ENCODE measurements at places on chromosomes 2 and 18.
A peak's percentile ranks its signal among the peaks of the same experiment; 100 is the strongest.

- DNase-seq, result no peak
These were observed 101.6 kb downstream of the LBH start for GRCh38 chr2:30332791-30333453.

GRCh38 chr2:149799013-149799705 is 211.6 kb upstream of the MMADHC start:
- DNase-seq, result peak; percentile 52

DNA sequence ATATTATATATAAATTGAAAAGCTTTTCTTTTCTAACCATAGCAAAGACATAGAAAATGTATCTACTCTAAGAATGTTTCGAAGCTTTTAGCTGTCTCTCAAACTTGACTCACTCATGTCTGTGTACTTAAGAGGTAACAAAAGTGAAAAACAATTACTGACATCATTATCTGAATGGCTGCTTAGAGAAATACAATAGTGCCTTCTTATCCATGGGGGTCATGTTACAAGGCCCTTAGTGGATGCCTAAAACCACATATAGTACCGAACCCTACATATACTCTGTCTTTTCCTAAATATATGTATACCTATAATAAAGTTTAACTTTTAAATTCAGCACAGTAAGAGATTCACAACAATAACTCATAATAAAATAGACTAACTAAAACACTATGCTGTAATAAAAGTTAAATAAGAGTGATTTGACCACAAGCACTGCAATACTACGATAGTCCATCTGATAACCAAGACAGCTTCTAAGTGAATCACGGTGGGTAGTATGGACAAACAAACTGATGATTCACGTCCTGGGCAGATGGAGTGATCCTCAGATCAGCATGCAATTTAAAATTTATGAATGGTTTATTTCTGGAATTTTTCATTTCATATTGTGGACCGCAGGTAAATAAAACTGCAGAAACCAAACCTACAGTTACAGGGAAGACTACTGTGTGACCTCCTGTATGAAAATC is 246.2 kb downstream of the XIRP2 start:
- peak; percentile 42 for DNase-seq

- no peak for DNase-seq
These were observed 67.7 kb upstream of the DNMT3A start for GRCh38 chr2:25409468-25409867.

GRCh38 chr18:49055754-49056172 is 105.0 kb upstream of the SMAD7 start:
- peak; percentile 83 for DNase-seq

DNA sequence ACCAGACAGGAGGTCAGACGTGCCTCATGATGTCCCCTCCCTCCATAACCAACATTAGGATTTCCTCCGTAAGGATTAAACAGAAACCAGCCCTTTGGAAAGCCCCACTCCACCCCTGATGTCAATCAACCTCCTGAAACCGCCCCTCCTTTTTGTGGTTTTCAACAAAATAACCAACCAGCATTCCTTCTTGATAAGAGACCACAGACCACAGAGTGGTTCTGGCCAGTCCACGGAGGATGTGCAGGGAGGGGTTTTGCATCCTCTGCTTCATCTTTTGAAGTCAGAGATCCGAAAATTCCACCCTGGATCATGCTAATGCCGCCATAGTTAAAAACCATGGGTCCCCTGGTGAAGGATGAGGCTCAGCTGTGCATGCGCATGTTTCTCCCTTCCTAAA is 180.0 kb upstream of the CCDC150 start:
- no peak for DNase-seq

- no peak for DNase-seq
These were observed 111.1 kb downstream of the MYT1L start for GRCh38 chr2:2219984-2220383.

- peak; percentile 52 for DNase-seq
These were observed 37.0 kb upstream of the CTDP1 start for GRCh38 chr18:79642626-79643025.

GRCh38 chr2:143193121-143193520 is 63.9 kb downstream of the ARHGAP15 start:
- DNase-seq, result no peak

GRCh38 chr2:9292426-9292825 is 85.8 kb downstream of the ASAP2 start:
- no peak for DNase-seq

- no peak for DNase-seq
These were observed 14.1 kb upstream of the OTOS start for GRCh38 chr2:240154606-240155005.

DNA sequence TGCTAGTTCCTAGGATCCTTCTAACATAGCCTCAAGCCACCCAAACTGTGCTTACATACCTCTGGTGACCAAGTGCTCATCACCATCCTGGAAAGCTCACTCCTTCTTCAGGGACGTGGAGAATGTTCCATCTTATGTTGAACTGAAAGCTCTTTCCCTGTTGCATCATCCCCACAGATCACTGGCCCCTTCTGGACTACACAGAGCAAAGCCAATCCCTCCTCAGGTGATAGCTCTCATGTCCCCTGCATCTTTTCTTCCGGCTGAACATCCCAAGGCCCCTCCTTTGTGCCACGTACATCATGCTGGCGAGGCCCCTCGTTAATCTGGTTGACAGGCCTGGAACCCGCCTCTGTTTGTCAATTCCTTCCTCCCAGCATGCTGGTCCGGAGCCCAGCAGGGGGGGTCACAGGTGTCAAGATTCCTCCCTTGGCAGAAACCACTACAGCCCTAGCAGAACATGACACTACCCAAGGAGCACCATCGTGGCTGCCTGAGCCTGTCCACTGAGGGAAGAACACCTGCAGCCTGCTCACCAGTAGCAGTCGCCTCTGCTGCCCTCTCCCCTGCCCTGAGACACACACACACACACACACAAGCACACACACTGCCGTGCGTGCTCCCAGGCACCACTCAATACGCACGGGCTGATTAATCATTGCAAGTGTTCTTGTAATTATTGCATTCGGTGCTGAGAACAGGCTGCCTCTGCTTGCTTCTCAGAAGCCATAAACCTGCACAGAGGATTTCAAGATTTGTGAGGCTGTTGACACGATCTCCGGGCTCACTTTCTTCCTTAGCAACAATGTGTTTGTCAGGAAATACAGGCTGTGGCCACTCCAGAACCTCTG is 6.3 kb upstream of the KCNK3 start:
- no peak for DNase-seq

DNA sequence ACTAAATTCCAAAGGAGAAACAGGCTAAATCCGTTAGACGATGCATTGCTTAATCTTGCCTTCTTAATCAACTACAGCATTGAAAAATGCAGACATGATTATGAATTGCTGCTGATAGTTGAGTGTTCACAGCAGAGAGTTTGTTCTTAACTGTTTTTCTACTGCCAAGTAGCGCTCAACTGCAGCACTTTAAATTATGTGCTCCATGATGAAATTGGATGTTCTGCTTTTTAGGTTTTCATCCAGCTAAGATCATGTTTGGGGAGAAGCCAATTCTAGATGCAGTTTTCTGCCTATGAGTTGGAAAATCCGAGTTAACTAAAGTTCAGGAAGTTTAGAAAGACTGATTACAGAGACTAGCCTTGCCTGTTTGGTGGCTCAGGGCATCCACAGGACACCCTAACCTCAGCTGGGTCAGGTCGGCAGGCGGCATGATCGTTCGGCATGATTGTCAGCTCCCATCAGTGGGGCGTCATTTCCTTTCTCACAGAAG is 119.4 kb upstream of the PIEZO2 start:
- peak; percentile 72 for DNase-seq

DNA sequence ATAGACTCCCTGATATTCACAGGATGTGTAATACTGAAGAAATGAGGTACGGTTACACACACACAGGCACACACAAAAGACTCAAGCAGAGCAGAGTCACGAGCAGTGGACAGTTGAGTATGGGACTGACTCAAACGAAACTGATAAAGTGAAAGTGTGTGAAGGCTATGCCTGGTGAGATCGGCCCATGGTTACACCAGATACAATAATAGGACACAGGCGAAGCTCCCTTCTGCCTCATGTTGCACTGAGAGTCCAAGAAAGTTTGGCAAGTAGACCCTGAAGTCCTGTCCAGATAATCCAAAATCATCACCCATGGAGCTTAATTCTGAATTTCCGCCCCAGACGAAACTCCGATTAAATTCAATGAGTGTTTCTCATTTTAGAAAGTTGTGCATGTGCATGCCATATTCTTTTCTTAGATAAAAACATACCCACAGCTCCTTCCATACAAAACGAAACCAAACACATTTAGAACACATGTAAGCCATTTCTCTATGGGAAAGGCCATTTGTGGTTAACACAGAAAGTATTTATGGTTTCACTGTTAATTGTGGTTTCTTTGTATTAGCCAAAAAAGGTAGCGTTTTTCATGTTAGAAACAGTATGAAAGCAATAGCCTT is 567.6 kb downstream of the PLCL1 start:
- DNase-seq, result peak; percentile 67

GRCh38 chr2:68650645-68651044 is 7.3 kb downstream of the PROKR1 start:
- no peak for DNase-seq

DNA sequence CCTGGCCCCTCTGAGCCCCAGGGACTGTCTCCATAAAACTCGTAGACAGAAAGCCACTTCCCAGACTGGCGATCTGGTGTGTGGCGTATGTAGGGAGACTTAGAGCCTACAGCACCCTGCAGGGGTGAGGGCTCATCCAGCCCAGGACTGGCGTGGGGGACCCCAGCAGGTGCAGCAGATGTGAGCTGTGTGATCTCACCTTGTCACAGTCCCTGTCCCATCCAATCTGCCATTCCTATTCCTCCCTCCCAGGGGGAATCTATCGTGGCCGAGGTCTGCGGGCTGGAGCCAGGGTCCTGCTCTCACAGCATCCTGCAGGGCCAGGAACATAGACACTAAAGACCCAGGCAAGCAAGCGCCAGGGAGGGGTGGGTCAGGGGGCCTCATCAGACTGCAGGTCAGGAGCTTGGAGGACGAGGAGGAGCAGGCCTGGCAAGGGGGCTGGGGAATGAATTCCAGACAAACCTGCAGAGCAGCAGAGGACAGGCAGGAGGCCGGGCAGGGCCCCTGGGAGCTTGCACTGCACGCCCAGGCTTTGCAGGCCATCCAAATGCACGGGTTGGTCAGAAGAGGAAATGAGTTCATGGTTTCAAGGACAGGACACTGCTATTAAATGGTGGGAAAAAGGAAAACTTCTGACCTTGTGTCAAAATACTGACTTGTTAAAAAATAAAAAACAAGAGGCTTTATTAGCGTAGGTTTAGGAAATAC is 32.5 kb downstream of the HS6ST1 start:
- DNase-seq, result no peak

GRCh38 chr2:150663143-150663542 is 175.7 kb upstream of the RND3 start:
- DNase-seq, result peak; percentile 97

- no peak for DNase-seq
These were observed 32.6 kb downstream of the BIN1 start for GRCh38 chr2:127074358-127074757.

DNA sequence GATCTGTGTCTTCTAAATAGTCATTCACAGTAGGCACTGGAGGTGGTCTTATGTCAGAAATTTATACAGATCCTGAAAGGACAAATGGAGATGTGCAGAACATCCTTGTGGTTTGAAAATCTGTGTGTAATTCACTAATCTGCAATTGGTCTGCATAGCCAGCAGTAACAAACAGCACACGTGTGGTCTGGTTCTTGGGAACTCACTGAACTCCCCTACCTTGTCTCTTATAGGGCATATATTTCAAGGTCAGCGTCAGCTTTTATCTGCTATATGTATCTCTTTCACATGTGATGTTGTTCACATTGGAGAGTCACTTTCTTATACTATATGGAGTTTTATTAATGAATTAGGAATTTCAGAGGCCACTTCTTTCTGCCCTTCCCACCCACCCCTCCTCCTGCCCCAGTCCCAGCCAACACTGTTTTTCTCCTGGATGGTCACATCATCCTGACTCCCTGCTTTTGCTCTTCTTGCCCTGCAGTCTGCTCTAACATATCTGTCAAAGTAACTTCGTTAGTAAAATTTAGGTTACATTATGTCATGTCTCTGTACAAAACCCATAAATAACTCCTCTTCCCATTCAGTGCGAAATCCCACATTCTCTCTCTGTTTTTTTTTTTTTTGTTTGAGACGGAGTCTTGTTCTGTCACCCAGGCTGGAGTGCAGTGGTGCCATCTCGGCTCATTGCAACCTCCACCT is 35.4 kb upstream of the CABYR start:
- DNase-seq, result no peak

GRCh38 chr2:142989273-142990204 is 112.1 kb downstream of the KYNU start:
- DNase-seq, result peak; percentile 70

- DNase-seq, result no peak
These were observed 24.6 kb upstream of the FZD7 start for GRCh38 chr2:202009019-202009481.

DNA sequence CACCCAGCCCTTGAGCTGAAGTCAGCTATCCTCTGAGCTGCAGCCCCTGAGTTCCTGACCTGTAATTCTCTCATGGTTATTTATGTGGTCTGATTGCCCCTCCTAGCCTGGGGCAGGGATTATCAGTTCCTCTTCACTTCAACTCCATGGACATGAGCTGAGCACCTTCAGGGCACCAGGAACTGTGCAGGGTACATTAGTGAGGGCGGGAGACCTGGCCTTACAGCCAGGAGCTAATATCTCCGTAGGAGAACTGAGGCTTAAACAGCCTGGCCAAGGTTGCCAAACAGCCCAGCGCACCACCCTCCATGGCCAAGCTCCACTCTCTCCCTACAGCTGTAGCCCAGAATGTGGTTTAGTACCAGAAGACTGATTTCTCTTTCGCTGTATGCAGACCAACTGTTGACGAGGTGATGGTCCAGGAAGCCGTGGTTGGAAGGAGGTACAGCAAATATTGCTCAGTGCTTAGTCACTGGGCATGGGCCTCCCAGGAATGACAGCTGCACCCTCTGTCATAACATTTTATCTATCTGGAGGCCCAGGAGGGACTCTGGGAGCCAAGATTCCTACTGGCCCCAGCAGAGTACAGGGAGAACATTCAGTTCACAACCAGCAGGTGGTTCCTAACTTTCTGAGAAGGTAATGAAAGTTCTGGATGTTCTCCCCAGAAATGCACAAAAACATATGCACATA is 228.7 kb upstream of the SIX2 start:
- DNase-seq, result peak; percentile 97

- no peak for DNase-seq
These were observed 749 bp downstream of the STK25 start for GRCh38 chr2:241507430-241508239.

GRCh38 chr18:36329684-36330434 is 32.3 kb downstream of the FHOD3 start:
- no peak for DNase-seq

GRCh38 chr2:196234672-196235071 is 63.3 kb upstream of the STK17B start:
- peak; percentile 84 for DNase-seq

DNA sequence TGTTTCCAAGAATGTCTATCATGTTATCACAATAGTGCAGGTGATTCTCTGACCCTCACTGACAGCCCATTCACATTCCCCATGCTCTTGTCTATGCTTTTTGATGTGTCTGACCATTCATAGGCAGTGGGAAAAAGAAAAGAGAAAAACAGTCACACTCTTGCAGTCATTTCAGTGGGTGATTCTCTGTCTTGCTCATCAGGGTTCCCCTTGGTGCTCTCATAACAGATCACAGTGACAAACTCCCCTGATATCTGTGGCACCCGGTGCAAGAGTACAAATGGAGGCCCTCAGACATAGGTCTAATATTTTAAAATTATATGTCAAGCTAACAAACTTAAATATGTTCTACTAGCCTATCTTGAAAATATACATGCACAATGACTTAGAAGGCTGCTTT is 72.7 kb upstream of the PPP1CB start:
- DNase-seq, result no peak

- DNase-seq, result no peak
These were observed 806.4 kb upstream of the FANCL start for GRCh38 chr2:59047373-59047995.
